Activated CD4-positive, CD25-positive, alpha-beta regulatory T cell treated with anti-CD3 and anti-CD28 coated beads, Interleukin-2, amount 50 U/mL, for 16 hours (primary cell): ENCODE measurements at places on chromosomes 6 and 20.

DNA sequence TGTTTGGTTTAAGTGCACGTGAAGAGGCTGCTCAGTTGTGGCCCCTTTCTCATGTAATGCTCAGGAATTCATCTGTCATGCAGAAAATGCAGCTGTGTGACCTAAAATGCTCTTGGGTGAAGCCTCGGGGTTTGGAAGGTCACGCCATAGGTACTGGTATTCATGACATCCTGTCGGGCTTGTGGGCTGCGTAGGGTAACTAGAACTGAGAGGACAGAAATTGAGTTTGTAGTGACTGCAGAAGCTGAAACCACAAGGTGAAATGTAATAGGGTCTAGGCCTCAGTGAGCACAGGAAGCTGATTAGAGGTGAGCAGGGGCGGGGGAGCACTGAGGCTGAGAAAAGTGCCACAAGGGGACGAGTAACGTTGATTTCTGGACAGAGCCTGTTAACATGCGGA is 128.8 kb downstream of the SOBP start:
- DNase-seq, result no peak

DNA sequence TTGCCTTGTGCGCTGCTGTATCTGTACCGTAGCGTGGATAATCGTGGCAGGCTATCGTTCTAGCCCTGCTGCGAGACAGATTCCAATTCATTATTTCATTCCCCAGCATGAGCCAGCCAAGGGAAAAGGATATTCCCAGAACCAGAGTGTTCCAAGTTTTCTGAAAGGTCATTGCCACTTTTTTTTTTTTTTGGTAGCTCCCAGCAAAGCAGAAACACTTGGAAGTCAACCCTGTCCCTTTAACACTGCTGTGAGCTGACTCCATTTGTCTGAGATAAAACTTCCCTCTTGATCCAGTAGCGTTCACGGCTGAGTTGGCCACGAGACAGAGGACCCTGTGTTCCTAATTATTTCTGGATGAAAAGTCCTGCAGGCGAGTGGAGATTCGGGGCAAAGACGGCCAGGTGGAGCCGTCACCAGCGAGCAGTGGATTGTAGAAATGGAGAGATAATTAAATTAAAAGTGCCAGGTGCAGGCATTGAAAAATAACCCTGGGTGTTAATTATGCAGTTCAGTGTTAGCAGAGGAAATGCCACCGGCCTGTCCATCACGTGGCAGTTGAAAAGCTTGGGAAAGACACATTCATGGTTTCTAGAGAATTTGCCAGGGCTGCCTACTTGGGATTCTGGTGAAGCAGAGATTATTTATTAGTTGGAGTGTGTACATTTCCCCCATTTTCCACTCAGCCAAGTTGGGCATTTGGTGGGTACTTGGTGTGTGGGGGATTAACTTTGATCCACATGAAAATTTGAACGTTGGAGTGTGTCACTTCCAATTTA is 164.2 kb downstream of the SLC24A3 start:
- no peak for DNase-seq

GRCh38 chr20:12700701-12701100 is 308.1 kb upstream of the SPTLC3 start:
- DNase-seq, result no peak

- DNase-seq, result no peak
Measured at GRCh38 chr6:25105070-25105925, 169.5 kb upstream of the RIPOR2 start.

DNA sequence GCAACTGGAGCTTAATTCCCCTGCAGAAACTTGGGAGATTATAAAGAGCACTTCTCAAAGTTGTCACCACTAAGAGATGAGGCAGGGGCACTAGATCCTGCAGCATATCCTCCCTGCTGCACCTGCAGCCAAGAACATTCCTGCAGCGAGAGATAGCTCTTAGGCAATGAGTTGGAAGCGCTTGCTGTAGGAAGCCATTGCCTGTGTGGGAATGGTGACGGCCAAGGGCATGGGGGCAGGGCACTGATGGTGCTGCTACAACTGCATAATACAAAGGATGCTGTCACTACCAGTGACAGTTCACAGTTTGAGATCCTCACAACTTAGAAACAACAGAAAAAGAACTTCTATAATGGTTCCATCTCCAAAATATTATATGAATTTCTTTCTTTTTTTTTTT is 89.9 kb downstream of the CDS2 start:
- no peak for DNase-seq

DNA sequence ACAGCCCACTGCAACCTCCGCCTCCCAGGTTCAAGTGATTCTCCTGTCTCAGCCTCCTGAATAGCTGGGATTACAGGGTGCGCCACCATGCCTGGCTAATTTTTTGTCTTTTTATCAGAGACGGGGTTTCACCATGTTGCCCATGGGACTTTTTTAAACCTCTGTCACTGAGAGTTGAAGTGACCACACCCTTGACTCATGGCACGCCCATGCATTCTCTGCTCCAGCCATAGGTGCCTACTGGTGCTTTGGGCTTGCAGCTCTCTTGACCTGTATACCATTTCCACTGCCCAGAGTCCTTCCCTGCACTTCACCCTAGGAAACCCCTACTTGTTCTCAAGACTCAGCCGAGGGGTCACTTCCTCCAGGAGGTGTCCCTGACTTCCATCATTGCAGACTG is 2.4 kb upstream of the SCRT2 start:
- no peak for DNase-seq

- DNase-seq, result no peak
Measured at GRCh38 chr6:101909366-101909765, 515.9 kb downstream of the GRIK2 start.

DNA sequence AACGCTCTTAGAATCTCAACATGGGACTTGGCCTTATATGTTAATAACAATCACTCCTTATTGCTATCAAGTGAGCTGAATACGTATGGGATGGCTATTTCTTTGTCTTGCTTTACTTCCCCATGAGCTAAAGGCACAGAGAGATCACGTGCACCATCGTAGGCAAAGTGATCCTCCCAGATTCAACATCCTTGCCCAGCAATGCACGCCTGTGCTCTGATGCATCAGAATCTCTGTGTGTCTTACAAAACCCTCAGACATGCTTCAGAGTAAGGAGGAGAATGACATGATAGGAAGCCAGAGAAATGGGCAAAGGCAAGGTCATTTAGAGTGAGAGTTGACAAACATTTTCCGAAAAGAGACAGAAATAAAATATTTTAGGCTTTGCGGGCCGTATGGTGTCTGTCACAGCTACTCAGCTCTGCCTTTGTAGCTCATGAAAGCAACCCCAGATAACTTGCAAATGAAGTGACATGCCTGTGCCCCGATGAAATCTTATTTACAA is 277.6 kb upstream of the CDH4 start:
- no peak for DNase-seq

DNA sequence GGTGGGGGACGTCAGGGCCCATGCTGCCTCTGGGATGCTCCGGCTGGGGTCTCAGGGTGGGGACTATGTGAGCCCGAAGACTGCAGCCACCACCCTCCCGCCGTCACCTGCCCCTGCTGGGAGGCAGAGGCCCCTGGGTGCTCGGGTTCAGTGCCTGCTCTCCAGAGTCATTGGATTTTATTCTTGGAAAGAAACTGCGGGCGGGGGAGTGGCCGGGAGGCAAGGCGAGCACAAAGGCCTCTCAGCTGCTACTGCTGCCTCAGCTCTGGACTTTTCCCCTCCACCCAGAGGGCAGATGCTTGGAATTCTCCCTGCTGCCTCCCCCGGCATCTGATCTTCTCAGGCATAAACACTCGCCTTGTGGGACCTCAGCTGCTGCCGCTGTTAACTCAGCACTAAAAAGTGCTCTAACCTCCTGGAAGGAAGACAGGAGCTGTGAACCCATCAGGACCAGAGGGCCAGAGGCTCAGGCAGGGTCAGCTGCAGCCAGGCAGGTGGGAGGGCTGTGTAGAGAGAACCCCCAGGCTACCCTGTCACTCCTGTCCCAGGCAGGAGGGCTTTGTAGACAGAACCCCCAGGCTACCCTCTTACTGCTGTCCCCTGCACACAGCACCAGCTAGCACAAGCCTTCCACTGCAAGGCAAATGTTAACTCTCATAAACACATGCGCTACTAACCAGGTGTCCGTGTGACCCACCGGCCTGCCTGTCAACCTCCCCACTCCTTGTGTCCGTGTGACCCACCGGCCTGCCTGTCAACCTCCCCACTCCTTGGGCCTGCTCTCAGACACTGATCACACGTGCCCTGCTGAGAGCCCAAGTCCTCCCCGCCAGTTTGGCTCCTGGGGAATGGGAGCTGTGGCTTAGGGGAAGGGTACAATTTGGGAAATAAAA is 9.4 kb upstream of the FRMD1 start:
- DNase-seq, result no peak

- DNase-seq, result no peak
Measured at GRCh38 chr6:2556761-2557160, 194.0 kb downstream of the MYLK4 start.
